ENCODE measurements at places on chromosomes 5 and 9.

DNA sequence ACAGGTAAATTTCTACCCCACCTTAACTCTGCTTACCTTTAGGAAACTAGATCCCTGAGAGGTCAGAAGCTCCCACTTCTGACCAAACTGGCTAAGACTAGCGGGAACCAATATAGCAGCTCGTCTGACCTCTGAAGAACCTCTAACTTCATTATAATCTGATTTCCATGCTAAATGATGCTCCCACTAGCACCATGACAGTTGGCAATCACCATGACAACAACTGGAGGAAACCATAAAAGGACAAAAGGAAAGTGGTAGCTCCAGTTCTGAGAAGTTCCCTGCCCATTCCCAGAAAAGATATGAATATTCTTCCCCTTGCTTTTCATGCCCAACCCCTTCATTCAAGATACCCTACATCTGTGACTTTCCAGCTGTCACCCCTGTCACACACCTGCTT is 483.3 kb downstream of the CTNND2 start:
- DNase-seq = no peak

- DNase-seq = no peak
Observed at GRCh38 chr9:97617939-97618416, 15.2 kb downstream of the TSTD2 start.

GRCh38 chr5:129963359-129963758 is 59.1 kb downstream of the CHSY3 start:
- no peak for DNase-seq

DNA sequence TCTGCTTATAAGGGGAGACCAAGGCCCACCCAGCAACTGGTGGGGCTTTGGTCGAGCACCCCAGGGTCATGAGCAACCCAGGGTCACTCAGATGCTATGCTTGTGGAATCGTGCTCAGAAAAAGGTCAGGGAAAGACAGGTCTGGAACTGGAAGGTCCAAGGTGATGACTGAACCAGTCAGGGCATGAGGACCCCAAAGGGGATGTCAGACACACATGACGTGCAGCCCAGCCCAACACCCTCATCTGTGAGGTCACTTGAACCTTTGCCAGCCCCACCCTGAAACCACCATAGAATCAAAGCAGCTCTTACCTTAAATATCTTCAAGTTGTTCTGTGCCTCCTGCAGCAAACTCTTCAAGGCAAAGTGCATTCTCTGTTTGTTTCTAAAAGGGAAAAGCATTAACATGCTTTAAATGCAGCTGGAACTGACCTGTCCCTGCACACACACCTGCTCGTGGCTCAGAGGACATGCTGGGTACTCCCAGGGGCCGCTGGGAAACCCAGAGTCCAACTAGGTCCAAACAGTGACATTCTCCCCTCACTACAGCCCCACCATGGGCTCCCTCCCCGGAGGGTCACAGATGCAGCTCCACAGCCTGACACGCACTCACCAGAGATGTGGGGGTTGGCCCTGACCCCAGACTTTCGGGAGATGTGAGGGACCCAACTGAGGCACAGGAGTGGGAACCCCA is 29.4 kb downstream of the IPPK start:
- DNase-seq = no peak

Data from suppressor macrophage (primary cell).